Smooth muscle cell of the umbilical artery (primary cell): ENCODE measurements at places on chromosomes 13 and 19. TPM values are rescaled to one million over a fixed set of nuclear protein-coding genes. Genes with fewer than 3 reads are reported as not detected.

WDR88 gene
- total RNA-seq = not detected in 2 replicates

SAMD4B gene
- total RNA-seq = 56.7 and 100 TPM in 2 replicates

EID2B gene
- total RNA-seq = 1.9 and 3.6 TPM in 2 replicates

MCEMP1 gene
- total RNA-seq = not detected in 2 replicates

CYP2F1 gene
- not detected in 2 replicates for total RNA-seq

KLF2 gene
- total RNA-seq = 1.8 and 8.8 TPM in 2 replicates

APOC1 gene
- total RNA-seq = 0.59 TPM in 1 of 2 replicates, not detected in the other

TIMM29 gene
- 33.9 and 39.5 TPM in 2 replicates for total RNA-seq

TUBA3C gene
- total RNA-seq = not detected in 2 replicates

ZNF772 gene
- 15.7 and 17.4 TPM in 2 replicates for total RNA-seq

PRSS57 gene
- not detected in 2 replicates for total RNA-seq

POLR1G gene
- 7.4 and 19.9 TPM in 2 replicates for total RNA-seq

DCLK1 gene
- total RNA-seq = 4.5 and 7.4 TPM in 2 replicates

PSPN gene
- 1.4 and 1.5 TPM in 2 replicates for total RNA-seq

CLDN10 gene
- not detected in 2 replicates for total RNA-seq

APOE gene
- total RNA-seq = 2.3 and 8.9 TPM in 2 replicates

FFAR1 gene
- not detected in 2 replicates for total RNA-seq

PLPP2 gene
- 7.3 and 51.1 TPM in 2 replicates for total RNA-seq

ZNF208 gene
- total RNA-seq = under 0.01 TPM in 1 of 2 replicates, not detected in the other

SLC25A41 gene
- not detected in 2 replicates for total RNA-seq

THSD8 gene
- total RNA-seq = not detected in 2 replicates
